ENCODE measurements at places on chromosomes 5 and 9.

DNA sequence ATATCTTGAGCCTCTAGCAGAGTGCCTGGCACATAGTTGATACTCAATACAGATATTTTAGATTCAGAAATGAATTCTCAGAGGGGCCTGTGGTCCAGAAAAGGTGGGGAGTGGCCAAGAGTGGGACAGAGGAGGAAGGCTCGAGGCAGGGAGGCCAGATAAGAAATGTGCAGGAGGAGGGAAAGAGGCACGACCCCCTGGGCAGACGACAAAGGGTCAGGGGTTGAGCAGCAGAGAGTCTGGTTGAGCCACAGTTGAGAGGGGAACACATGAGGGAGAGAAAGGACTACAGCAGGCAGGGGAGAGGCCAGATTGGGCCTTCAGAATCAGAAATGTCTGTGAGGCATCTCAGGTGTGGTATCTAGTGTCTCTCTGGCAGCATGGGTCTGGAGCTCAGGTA lies 89.1 kb downstream of the PSD2 start:
- DNase-seq: no peak

- no peak for DNase-seq
Observed at GRCh38 chr9:131260751-131261452, 15.4 kb downstream of the FAM78A start.

DNA sequence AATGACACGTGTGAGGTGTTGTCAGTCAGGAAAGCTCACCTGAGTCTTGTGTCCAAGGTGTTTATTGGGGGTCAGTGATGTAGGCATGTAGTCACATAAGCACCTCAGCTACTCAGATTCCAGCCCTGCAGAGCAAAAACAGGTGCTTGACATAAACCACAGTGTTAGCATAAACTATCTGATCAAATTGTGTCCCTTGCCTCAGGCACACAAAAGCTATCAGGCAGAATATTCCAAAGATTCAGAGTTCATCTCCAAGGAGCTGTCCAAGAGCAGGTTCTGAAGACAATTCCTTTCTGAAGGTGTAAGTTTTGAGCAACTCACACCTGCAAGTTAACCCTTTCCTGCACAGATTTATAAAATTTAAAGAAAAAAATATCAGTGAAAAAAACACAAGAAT lies 102.2 kb upstream of the ITGA1 start:
- DNase-seq: no peak

DNA sequence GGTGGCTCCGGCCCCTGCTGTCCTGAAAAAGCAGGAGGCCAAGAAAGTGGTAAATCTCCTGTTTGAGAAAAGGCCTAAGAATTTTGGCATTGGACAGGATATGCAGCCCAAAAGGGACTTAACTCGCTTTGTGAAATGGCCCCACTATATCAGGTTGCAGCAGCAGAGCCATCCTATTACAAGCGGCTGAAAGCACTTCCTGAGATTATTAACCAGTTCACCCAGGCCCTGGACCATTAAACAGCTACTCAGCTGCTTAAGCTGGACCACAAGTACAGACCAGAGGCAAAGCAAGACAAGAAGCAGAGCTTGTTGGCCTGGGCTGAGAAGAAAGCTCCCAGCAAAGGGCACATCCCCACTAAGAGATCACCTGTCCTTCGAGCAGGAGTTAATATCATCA lies 89.7 kb downstream of the MLLT3 start:
- DNase-seq: no peak

- no peak for DNase-seq
Observed at GRCh38 chr9:87622923-87623322, 103.0 kb upstream of the CTSL start.

- no peak for DNase-seq
Observed at GRCh38 chr5:80437326-80437725, 29.5 kb downstream of the ZFYVE16 start.

DNA sequence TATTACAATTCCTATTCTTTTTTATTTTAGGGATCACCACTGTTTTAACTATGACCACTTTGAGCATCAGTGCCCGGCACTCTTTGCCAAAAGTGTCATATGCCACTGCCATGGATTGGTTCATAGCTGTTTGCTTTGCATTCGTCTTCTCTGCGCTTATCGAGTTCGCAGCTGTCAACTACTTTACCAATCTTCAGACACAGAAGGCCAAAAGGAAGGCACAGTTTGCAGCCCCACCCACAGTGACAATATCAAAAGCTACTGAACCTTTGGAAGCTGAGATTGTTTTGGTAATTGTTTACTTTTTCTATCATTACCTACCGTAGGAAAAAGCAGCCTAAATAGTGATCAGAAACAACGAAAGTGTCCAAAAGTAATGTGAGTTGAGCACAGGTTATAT lies 6.4 kb downstream of the GABRA6 start:
- DNase-seq: no peak

- DNase-seq: no peak
Observed at GRCh38 chr5:108545301-108545700, 163.4 kb upstream of the FBXL17 start.

- no peak for DNase-seq
Observed at GRCh38 chr5:158897444-158898160, 202.1 kb downstream of the EBF1 start.

DNA sequence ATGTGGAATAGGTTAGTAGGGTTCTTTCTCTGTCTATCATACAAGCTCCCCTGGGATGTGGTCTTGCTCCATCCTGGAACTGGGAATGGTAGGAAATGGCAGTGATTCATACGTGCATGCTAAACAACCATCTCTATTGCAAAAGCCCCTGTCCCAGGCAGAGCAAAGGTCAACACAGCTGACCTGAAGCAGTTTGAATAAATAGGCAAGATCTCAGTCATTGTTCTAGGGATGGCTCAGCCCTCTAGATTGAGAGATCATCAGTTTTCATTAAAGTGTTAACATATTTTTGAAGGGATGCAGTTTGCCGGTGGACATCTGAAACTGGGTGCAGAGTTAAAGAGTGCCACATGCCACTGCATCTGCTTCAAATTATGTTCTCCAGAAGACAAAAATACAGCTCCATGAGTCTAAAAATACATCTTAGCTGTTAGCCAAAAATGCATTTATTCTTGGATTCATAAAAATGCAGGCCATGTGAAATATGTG lies 224.1 kb downstream of the ESM1 start:
- no peak for DNase-seq

- no peak for DNase-seq
Observed at GRCh38 chr9:133968966-133969617, 23.0 kb downstream of the VAV2 start.

- no peak for DNase-seq
Observed at GRCh38 chr9:105064248-105065097, 136.5 kb upstream of the ABCA1 start.

DNA sequence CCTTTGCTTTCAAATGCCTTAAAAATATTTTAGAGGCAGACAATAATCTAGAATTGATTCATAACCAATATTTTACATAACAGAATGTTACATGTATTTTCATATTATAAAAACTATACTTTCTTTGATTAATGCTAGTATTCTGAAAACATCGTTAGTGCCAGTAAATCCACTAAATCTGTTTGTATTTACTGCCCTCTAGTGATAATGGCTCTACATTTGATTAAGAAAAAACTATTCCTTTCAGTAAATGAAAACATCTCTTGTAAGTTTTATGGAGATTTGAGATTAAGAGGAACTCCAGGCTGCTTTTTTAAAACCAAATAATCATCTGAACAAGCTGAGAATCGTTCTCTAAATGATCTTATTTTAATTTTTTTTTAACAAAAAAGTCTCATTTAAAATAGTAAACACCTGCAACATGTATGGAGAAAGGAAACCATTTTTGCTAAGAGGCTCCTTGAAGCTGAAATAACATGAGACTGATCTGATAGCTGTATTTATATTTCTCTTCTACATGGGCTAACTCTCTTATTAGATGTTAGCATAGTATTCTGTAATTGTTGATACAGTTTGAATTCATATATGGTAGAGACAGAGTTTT lies 424.7 kb downstream of the RAB3C start:
- DNase-seq: no peak

DNA sequence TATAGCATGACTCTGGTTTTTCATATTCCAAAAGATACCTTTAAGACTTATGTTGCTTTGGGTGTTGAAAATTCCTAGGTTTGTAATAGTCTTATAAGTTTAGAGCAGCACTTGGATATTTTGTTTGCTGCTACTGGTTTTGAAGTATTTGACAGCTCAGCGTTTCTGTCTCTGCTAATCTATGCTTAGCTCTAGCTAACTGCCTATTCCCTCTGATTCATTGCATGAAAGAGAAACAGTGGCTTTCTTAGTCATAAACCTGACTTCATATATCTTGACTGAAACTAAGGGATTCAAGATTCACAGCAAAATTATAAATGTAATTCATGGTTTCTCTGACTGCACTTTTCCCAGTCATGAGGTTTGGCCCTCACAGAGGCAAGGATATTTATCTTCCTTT lies 35.6 kb upstream of the ANXA1 start:
- no peak for DNase-seq

DNA sequence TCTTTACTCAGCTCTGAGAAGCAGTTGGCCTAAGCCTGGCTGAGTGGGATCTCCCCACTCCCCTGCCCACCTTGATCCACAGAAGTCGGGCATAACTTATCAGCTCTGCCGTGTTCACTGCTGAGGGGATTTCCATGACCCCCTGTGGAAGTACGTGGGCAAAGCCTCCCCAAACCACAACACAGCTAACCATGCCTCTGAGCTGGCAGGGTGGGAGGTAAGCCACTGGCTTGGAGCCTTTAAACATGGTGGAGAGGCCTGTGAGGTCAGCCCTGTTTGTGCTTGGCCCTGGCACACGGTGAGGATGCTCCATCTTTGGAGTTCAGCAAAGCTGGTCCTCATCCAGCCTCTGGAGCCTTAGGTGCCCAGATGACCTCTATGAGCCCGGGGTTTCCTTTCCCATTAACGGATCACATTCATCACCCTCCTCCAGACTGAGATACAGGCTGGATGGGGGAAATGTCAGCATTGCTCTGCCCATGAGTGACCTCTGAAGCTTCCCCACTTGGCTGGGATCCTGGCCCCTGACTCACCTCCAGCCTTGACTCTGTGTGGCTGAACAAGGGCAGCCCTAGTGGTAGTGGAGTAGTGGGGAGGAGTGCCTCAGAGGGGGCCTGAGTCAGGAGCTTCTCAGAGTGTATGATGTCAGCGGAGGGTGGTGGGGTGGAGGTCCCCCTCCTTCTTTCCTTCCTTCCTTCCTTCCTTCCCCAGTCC lies 6.2 kb downstream of the PDLIM4 start:
- no peak for DNase-seq

GRCh38 chr9:31023847-31024246 lies 1360.6 kb upstream of the ACO1 start:
- DNase-seq: no peak

DNA sequence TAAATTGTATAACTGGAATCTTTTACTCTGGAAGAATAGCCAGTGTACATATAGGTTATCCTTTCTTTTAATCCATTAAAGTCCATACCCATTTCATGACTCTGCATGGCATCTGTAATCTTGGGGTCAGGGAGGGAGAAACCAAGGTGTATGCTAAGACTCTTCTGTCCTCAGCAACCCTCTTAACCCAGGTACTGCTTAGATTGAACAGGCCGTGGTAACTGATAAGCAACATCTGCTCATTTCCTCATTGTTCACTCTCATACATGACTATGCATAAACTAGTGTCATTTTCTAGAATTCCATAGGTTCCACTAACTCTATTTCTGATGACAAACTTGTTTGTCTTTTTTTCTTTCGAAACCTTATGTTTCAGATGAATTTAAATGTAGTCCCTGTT lies 69.3 kb upstream of the IFNE start:
- no peak for DNase-seq

- no peak for DNase-seq
Observed at GRCh38 chr9:113577525-113578261, 114.2 kb downstream of the RGS3 start.

- no peak for DNase-seq
Observed at GRCh38 chr9:1331546-1332038, 281.4 kb downstream of the DMRT2 start.

DNA sequence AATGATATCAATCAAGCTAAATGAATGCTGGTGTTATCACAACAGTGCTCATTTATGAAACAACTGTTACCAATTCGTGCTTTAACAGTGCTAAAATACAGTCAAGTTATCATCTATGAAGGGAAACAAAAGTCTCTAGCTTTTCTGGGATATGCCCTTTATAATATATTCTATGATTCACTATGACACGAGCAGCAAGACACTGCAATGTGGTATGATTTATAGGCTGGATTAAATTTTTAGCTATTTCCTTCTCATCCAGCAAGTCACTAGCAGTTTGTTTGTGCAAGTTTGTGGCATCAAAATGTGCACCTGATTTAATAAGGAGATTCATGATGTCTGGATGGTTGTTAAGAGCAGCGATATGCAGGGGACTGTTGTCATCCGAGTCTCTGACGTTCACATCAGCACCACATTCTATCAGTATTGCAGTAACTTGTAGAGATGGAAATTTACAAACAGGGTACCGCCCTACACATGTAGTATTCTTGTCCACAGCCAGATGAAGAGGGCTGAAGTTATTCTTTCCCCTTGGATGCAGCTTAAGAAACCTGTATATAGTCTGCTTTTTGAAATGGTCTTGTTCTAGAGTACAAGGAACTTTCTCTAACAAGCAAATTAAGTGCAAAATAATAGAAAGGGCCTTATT lies 20.3 kb downstream of the FEM1C start:
- no peak for DNase-seq

GRCh38 chr9:92934321-92934720 lies 13.0 kb upstream of the FGD3 start:
- no peak for DNase-seq

GRCh38 chr5:171592736-171593135 lies 173.3 kb downstream of the FGF18 start:
- no peak for DNase-seq

DNA sequence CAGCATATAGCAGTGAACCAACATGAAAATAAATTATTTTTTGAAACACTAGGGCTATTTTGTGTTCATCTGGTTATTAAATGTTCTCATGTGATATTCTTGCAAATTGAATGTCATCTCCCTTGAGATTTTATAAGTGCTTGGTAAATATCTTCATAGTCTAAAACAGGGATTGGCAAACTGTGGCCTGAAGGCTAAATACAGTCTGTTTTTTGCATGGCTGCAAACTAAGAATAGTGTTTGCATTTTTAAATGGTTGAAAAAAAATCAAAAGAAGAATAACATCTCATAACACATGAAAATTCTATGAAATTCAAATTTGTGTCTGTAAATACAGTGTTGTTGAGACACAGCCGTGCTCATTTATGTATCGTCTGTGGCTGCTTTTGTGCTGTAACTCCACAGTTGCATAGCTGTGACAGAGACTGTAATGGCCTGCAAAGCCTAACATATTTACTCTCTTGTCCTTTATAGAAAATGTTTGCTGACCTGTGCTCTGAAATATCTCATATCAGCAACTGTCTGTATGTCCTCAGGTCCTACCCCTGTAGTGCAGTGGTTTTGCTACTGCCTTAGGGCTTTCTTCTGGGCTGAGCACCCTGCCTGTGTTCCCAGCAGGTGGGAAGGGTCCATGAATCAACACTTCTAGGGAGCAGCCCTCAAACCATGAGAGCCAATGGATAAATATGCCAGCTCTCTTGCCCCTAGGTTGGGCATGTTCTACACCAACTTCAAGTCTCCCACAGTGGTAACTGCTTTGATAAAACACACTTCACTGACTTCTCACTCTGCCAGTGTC lies 41.7 kb upstream of the ARRDC3 start:
- no peak for DNase-seq

GRCh38 chr9:6040077-6040476 lies 24.7 kb upstream of the RANBP6 start:
- no peak for DNase-seq

- no peak for DNase-seq
Observed at GRCh38 chr5:59831326-59832010, 62.1 kb downstream of the PDE4D start.

- DNase-seq: no peak
Observed at GRCh38 chr5:58988938-58989337, 406.1 kb downstream of the RAB3C start.
